ENCODE measurements at places on chromosomes 7 and 10. TPM values are rescaled to one million over a fixed set of nuclear protein-coding genes. Genes with fewer than 3 reads are reported as not detected.

DNA sequence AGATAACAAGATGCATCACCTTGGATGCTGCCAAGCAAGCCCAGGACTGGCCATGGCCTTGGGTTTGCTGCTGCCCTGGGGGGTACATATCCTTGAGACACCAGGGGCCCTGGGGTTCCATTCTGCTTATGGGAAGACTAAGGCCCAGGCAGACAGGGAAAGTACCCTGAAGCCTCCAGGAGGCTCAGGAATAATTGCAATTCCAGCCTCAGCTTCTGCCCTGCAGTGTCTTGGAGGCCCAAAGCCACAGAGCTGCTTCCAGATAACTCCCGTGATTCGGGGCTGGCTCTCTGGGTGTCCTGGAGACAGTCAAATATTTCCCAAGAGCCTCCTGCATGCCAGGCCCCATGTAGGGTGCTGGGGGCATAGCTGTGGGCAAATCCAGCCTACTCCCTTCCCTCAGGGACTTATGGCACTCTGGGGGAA, 22.6 kb downstream of the MYL10 start:
- no peak for DNase-seq

GRCh38 chr7:37031571-37032257, 307.4 kb upstream of the AOAH start:
- DNase-seq, result no peak

GRCh38 chr7:88169717-88170320, 50.0 kb downstream of the SRI start:
- DNase-seq, result no peak

DNA sequence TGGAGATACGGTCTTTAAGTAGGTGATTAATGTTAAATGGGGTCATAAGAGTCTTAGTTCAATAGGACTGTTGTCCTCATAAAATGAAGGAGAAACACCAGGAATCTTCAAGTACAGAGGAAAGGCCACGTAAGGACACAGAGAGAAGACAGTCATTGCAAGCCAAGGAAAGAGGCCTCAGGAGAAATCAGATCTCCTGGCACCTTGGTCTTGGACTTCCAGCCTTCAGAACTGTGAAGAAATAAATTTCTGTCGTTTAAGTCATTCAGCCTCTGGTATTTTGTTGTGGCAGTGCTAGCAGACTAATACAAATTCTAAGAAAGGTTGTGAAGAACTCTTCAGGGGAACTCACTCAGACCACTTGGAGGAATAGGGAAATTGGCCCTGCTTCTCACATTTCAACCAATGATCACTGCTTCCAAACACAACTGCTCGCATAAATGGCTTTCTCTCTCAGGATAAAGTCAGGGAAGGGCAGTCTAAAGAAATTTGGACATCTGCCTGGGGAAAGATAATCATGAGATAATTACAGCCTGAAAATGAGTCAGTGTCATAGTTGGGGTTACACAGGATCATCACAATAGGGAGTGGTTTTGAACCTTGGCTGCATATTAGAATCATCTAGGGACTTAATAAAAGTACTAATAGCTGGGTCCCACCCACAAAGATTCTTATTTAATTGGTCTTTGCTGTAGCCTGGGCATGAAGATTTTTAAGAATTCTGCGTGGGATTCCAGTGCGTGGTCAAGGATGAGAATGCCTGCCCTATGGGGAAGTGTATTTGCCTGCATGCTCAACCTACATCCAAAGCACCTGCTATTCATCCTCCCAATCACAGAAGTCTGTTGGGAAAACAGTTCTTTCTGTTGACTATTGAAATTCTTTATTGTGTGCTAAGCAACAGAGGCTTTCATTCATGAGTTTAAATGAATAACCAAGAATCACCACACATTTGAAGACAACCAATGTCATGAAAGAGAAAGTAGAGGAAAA, 310.6 kb upstream of the PLXDC2 start:
- DNase-seq, result no peak

DNA sequence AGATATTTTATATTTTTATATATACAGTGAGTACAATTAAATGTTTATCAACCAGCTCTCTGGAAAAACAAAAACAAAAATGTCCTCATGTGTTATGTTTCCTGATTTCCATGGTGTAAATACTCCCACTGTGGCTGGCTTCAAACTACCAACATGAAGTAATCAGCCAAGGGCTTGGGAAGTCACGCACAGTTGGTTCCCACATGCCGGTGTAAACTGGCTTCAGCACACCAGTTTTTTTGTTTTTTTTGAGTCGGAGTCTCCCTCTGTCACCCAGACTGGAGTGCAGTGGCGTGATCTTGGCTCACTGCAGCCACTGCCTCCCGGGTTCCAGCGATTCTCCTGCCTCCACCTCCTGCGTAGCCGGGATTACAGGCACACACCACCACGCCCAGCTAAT, 11.8 kb downstream of the OSBPL3 start:
- DNase-seq, result no peak

DNA sequence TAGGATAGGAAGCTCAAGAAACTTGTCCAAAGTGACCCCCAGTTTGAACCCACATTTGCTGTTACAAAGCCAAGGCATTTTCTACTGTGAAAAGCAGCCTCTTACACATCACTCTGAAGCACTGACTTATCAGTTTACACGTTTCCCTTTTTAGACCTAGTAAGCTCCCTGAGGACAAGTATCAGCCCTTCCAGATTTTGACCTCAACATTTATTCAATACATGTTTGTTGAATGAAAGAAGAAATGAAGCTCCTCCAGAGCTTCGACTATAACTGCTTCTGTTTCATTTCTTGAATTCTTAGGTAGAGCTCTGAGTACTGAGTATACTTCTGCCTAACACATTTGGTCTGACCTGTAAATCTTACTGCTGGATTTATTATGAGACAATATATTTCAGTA, 2.7 kb downstream of the WASL start:
- DNase-seq, result no peak

DNA sequence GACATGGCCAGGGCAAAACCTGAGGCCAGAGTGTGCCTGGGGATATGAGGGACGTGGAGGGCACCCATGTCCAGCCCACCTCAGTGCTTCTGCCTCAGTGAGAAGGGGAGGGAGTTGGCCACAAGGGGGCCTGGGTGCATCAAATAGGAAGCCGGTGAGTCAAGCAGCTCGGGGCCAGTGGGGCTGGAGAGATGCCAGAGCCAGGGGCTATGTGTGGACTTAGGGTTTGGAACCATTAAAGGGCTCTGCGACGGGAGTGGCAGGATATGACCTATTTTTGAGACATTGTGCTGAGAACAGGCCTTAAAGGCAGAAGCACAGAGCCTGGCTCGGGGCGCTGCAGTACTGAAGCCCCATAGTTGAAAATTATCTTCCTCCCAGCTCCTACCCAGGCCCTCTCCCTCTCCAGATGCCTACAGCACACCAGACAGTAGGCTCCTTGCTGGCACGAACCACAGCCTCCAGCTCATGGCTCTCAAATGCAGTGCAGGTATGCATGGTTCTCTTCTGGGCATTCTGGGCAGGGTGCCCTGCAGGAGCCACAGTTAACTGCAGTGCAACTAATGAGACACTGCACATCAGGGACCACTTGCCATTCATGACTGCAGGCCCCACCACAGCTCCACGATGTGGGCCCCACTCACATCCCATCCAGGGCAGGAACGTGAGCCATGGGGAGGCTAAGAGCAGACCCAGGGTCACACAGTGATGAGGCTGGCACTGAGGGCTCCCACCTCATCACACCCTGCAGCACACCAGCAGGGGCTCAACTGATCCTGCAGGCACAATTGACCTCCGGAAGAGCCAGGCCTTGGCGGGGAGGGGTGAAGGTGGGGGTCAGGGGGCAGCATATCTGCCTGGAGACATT, 7.2 kb upstream of the PGAM2 start:
- DNase-seq, result no peak

GRCh38 chr10:103512591-103513379, 19.3 kb downstream of the NEURL1 start:
- DNase-seq, result peak; percentile 82

DNA sequence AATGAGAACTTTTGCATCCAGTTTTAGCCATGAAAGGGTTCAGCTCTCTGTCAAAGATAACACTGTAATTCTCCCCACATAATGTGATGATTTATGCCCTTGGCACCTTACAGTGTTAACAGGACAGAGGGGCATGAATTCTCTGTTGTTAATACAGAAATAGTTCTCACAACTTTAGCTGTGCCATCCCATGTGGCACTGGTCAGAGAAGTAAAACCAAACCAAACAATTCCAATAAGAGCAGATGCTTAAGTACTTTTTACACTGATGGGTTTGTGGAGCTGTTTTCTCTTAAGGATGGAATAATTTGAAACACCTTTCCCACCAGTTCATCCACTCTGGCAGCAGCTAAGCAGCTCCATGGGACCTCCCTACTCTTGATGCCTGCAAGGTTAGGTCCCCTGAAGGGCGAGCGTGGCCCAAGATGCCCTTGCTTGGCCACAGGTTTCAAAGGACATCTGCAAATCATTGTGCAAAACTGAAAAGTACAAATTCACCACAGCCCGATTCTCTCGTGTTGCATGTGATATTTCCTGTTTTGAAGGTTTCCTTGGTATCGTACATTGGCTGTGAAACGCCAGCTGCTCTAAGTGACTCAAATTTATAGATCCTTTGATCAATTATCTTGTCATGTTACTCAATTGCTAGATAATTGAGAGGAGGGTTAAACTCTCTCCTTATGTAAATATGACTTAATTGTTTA, 82.5 kb upstream of the CREB5 start:
- no peak for DNase-seq

DNA sequence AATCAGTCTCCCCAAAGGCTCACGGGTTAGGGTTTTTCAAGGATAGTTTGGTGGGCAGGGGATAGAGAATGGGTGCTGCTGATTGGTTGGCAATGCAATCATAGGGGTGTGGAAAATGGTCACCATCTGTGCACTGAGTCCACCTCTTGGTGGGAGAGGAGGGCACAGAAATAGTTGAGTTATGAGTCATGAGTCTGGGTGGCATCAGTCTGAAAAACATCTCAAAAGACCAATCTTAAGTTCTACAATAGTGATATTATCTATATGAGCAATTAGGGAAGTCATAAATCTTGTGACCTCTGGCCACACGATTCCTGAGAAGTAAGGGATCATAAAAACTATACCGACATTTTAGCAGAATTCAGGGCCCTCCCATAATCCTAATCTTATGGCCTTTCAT, 62.7 kb downstream of the LGI1 start:
- no peak for DNase-seq

- DNase-seq, result no peak
Measured at GRCh38 chr10:120505866-120506265, 48.8 kb downstream of the PLPP4 start.

GRCh38 chr10:109968953-109969759, 38.6 kb upstream of the ADD3 start:
- no peak for DNase-seq

GRCh38 chr10:34407324-34407805, 407.7 kb downstream of the PARD3 start:
- no peak for DNase-seq

GRCh38 chr10:86311190-86311589, 55.4 kb downstream of the GRID1 start:
- DNase-seq, result peak; percentile 47

- no peak for DNase-seq
Measured at GRCh38 chr7:152424348-152425108, 11.3 kb downstream of the KMT2C start.

GRCh38 chr7:63040966-63041610, 957.6 kb upstream of the ZNF722 start:
- peak; percentile 74 for DNase-seq

- DNase-seq, result no peak
Measured at GRCh38 chr7:97342512-97342911, 225.0 kb downstream of the SDHAF3 start.

DNA sequence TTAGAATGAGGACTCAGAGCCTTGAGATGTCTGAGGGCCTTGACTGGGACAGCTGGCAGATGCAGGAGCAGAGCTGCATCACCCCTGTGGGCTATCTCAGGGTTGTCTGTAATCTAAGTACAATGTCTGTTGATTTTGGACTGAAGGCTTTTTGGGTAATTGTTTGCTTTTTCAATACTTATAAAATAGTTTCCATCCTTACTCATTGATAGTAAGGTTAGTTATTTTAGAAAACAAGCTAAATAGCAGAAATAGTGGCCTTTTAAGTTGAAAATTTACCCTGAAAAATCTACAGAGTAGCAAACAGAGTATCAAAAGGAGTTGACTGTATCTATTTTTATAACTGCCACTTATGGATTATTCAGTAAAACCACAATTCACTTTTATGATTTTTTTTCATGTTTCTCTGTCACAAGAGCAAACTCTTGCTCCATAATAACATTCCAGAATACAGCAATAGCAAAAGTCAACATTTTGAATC, 179.7 kb downstream of the CFTR start:
- DNase-seq, result no peak

- DNase-seq, result no peak
Measured at GRCh38 chr10:69837261-69837660, 35.6 kb downstream of the COL13A1 start.

DNA sequence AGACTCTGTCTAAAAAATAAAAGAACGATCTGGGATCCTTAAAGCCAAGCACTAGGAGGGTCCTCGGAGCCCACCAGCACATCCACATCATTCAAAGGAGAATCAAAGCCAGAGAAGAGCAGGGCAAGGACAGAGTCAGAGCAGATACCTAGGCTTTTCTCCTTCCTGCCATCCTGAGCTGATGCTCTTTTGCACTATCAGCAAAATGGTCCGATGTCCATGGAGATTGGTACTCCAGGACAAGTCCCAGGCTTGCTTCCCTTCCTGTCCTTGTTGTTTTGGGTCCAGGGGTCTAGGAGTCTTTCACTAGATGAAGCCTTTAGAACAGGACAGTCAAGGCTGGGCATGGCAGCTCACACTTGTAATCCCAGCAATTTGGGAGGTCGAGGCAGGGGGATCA, 58.0 kb upstream of the ELN start:
- peak; percentile 49 for DNase-seq

- DNase-seq, result peak; percentile 35
Measured at GRCh38 chr7:51226063-51226755, 90.4 kb downstream of the COBL start.

DNA sequence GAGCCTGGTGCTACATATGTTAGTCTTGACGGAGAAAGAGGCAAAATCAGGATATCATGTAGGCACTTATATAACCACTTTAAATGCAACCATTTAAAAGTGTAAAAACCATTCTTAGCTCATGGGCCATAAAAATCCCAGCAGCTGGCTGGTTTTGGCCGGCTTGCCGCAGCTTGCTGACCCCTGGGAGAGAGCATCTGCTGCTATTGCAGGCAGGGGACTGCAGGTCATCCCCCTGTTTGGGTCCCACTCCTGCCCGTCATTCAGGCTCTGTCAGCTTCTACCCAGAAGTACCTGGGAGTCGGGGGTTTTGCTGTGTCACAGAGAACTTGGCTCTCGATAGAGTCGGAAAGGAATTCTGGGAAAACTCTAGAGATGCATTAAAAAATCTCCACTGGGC, 187.4 kb downstream of the CUX1 start:
- DNase-seq, result no peak

GRCh38 chr10:63574011-63574410, 52.8 kb downstream of the REEP3 start:
- DNase-seq, result no peak

GRCh38 chr10:20674926-20675325, 222.2 kb downstream of the NEBL start:
- DNase-seq, result no peak

The C7orf57 gene
- total RNA-seq, result not detected

The UTF1 gene
- total RNA-seq, result not detected

The STAG3 gene
- 0.45 TPM for total RNA-seq

The RBP3 gene
- not detected for total RNA-seq

The NPFFR1 gene
- not detected for total RNA-seq

The TIAL1 gene
- 97.6 TPM for total RNA-seq

The INHBA gene
- 1.00 TPM for total RNA-seq

The DRGX gene
- not detected for total RNA-seq

The LBX1 gene
- total RNA-seq, result 0.10 TPM

The MGMT gene
- total RNA-seq, result 15.8 TPM

The TMEM176B gene
- total RNA-seq, result 57.8 TPM

The MALRD1 gene
- total RNA-seq, result 1.1 TPM

The NXPH1 gene
- not detected for total RNA-seq

The FEZF1 gene
- not detected for total RNA-seq
